ENCODE measurements at places on chromosomes 7 and 10.

- DNase-seq = no peak
Observed at GRCh38 chr10:58282615-58283014, 13.7 kb downstream of the CISD1 start.

DNA sequence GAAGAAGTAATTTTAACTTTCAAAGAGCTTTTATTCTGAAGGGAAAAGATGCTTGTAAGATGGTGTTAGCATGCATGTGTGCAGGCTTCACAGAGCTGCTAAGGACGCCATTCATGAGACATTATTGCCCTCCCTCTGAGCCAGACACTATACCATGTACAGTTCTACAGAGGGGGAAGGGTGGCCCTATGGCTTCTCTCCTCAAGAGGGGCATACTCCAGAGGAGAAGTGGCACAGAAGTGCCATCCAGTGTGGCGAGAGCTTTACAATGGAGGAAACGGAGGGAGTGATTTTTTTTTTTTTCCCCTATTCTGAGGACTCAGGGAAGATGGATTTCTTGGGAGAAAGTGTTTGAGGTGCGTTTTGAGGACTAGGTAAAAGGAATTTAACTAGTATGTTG, 119.5 kb downstream of the BICC1 start:
- DNase-seq = no peak

DNA sequence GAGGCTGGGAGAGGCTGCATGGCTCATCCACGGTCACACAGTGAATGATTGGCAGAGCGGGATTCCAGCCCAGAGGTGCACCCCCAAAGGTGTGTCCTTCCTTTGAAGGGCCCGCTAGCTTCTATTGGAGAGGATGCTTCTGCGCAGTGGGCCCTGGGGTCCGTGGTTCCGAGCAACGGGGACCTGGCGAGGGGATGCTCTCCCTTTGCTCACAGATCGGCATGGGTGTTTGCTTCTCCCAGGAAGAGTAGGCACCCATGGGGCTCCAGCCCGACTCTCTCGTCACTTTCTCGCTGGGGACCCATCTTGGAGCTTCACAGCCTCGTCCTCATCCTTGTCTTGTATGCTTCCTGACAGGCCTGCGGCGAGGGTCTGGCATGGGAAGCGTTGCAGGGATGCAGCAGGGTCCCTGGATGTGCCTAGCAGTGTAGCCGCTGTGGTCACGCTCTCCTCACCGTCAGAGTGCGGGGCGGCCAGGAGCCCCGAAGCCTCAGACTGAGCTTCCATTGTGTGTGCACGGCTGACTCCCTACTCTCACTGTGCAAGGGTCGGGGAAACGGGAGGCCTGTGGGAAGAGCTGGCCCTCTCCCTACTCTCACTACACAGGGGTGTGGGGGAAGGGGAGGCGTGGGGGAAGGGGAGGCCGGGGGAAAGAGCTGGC, 538.5 kb upstream of the FOXK1 start:
- DNase-seq = no peak

GRCh38 chr7:45196374-45196773, 38.8 kb downstream of the RAMP3 start:
- peak; percentile 1 for DNase-seq

- DNase-seq = no peak
Observed at GRCh38 chr10:49178489-49179471, 9.4 kb downstream of the TMEM273 start.

GRCh38 chr7:158500651-158501052, 87.0 kb downstream of the PTPRN2 start:
- DNase-seq = no peak

DNA sequence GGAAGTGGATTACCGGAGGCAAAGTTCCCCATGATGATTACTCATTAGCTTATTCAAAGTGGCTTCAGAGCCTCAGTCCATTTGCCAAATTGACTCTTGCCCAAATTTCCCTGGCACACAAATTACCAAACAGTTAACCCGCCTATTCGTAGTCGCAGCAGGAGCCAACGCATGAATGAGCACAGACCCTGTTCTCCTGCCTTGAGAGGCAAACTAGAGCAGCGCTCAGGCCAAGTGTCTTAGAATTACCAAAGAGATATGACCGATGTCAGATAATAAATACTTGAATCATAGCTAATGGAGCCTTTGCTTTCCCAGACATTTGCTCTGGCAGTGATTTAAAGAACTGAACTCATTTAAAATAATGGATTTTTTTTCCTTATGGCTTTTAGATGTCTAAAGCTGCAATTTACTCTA, 64.9 kb downstream of the CTTNBP2 start:
- DNase-seq = no peak

- no peak for DNase-seq
Observed at GRCh38 chr10:73798927-73799560, 12.4 kb downstream of the NDST2 start.

GRCh38 chr7:33842150-33842549, 63.2 kb upstream of the BMPER start:
- DNase-seq = no peak

DNA sequence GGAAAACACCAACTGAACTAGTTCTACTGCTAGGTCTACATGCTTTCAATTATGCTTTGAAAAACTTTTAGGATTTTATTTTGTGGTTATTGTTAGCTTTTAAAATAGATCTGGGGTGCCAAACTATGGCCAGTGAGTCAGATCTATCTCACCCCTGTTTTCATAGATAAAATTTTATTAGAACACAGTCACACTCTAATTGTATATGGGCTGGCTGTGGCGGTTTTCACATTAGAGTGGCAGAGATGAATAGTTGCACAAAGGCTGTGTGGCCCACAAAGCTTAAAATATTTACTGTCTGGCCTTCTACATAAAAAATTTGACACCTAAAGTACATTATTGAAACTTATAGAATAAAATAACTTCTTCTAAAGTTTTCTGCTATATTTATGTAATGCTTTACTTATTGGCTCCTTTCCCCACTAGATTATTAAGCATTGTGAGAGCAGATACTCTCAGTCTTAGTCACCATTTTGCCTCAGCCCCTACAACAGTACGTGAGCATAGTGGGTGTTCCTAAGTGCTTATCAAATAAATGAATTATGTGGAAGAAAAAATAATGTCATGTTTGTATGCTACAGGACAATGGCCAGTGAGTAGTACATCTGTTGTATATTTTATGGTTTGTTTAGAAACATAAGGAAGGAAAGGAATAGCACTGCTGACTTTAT, 5.4 kb upstream of the SUV39H2 start:
- DNase-seq = no peak

DNA sequence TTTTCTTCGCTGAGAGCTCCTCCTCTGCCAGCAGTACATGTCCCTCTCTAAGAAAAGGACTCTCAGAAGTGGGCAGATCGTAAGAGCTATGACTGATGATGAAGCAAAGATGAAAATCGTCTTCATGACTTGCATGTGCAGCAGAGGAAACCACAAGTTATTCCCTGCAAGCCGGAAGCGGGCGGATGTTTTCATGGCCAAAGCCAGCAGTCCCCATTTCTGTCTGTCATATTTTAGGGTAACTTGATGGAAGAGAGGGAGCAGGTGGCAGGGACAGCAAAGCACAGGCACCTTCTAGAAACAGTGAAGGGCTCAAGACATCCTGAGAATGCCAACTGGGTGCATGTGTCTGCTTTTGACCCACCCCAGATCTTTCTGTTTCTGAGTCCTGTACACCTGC, 19.9 kb downstream of the KLF6 start:
- DNase-seq = no peak

GRCh38 chr10:31770307-31770902, 158.2 kb downstream of the ARHGAP12 start:
- no peak for DNase-seq

DNA sequence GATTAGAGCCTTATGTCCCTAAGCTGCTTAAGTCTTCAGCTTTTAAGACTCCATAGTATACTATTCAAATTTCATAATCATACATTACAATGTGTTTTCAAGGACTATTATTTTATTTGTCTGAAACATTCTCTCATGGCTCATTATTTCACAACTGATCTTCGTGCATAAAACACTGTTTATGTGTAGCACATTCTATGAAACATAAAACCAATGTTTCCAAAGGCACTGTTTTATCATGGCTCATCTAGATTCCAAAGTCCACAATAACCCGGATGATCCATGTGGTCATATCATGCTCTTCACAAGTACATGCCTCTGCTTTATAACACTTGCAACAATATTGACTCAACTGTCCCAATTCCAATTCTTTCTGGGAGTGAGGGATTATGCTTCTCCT, 806.1 kb downstream of the TNS3 start:
- no peak for DNase-seq

DNA sequence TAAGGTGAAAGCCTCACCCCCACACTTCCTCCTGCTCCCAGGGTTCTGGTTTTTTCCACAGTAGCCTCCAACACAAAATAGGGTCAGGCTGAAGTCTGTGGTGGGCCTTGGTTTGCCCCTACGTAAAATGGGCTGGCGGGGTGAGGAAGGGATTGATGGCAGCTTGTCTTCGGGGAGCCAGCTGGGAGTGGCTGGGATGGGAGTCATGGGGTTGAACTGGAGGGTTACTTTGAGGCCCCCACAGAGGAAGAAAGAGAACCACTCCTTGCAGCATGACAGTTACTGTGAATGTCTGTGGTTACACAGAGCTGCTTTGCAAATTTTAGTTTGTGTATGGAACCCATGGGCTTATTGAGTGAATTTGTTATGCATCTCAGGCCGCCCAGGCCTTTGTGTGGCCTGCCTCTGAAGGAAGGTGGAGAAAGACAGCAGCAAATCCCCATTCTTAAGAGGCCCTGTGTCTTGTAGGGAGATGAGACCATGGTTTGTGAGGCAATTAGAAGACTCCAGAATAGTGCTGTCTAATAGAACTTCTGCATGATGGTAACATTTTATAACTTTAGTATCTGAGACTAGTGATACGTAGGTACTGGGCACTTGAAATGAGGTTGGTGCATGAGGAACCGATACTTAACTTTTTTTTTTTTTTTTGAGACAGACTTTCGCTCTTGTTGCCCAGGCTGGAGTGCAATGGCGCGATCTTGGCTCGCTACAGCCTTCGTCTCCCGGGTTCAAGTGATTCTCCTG, 8.1 kb downstream of the TRIM8 start:
- no peak for DNase-seq

GRCh38 chr7:48638041-48638440, 286.3 kb upstream of the CDC14C start:
- no peak for DNase-seq

- no peak for DNase-seq
Observed at GRCh38 chr10:56728349-56728748, 367.3 kb upstream of the ZWINT start.

- no peak for DNase-seq
Observed at GRCh38 chr10:17766731-17767130, 14.7 kb downstream of the TMEM236 start.

DNA sequence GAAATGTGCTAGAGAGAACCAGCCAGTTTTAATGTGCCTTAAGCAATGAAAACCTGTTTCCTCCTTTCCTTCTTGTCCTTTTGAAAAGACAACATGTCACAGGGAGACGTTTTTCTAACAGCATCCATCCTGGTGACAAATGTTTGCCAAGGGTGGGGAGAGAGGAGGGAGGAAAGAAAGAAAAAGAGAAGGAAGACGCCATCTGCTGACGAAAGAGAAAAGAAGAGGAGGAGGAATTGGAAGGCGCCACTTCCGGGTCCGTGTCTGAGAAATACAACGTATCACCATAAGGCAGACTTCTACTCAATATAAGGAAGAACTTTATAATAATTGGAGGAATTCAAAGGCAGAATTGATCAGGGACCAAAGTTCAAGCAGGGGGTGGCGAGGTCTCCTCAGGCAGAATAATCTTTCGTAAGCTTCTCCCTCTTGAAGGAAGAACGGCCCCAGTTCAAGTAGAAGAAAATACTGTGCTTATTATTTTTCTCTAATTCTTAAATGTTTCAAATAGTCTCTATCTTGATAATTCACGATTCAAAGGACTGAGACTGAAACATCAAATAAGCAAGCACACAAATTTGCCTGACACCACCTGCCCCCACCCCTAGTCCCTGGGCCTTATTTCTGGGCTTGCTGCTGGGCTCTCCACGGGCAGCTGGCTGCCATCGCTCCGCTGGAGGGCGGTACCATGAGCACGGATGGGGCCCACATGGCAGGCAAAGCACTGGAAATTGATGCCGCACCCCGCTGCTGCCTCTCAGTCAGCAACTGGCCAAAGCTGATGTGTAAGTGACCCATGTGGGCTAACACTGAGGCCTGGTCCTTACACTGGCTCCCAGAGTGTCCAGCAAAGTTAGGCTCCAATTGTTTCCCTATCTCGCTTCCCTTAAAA, 273.7 kb upstream of the KLF14 start:
- peak; percentile 34 for DNase-seq

GRCh38 chr10:35898716-35899440, 256.8 kb upstream of the FZD8 start:
- no peak for DNase-seq

DNA sequence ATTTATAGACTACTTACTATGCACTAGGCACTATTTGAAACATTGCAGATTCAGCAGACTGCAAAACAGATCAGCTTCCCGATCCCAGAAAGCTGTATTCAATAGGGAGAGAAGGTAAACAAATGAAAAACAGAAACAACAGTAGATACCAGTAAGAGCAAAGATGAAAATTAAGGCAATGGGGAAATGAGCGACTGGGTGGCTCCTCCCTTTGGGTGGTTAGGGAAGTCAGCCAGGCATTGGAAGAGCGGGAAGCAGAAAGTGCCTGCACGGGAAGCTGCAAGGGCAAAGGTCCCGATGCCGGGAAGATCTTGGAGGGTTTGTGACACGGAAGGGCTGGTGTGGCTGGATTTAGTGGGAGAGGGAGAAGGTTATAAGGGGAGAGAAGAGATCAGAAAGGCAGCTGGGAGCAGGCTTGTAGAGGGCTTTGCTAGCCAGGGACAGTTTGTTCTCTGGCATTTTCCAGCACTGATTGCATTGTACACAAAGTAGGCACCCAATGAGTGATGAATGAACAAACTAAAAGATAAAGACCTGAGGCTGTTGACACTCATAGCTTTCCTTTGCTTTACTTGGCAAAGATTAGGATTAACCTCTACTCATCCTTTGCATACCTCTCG, 67.8 kb downstream of the NAMPT start:
- DNase-seq = no peak

GRCh38 chr10:118901380-118901779, 128.1 kb upstream of the NANOS1 start:
- no peak for DNase-seq
